ENCODE measurements at places on chromosomes 1 and 21.

GRCh38 chr1:76300556-76300955 lies 226.0 kb downstream of the ST6GALNAC3 start:
- DNase-seq, result no peak

GRCh38 chr1:186842547-186842946 lies 13.8 kb downstream of the PLA2G4A start:
- no peak for DNase-seq

GRCh38 chr1:86453664-86454063 lies 15.1 kb upstream of the CLCA1 start:
- no peak for DNase-seq

DNA sequence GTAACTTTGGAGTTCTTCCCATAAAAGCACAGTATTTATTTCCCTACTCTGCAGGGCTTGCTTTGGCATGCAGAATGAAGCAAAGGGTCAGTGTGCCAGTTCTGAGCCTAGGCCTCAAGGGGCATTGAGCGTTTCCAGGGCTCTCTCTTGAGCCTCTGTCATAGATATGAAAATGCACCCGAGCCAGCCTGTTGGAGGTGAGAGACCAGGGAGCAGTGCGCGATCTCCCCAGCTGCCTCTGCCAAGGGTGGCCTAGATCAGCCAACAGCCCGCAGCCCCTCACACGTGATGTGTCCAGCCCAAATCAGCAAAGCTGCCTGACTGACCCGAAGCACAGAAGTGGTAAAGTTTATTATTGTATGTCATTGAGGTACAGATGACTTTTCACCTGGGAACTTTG lies 63.7 kb downstream of the TENT5C start:
- DNase-seq, result no peak

DNA sequence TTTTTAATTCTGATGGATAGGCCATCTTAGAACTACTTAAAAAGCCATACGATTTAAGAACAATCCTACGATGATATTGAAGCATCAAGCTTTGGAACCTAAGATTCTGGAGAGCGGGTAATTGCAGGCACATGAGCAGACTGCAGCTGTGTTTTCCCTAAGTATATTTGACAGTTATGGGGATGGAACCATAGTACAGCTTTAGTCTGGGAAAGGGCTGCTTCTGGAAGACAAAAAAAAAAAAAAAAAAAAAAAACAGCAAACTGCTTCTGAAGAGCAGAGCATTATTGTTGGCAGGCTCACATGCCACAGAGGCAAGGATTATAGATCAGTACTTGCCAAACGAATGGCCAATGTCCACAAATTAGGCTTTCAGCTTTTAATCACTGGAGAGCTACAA lies 1618.7 kb downstream of the AMY1C start:
- no peak for DNase-seq

GRCh38 chr1:37865348-37866120 lies 6.1 kb upstream of the MTF1 start:
- no peak for DNase-seq

- no peak for DNase-seq
Measured at GRCh38 chr1:99811075-99811474, 39.1 kb upstream of the AGL start.

DNA sequence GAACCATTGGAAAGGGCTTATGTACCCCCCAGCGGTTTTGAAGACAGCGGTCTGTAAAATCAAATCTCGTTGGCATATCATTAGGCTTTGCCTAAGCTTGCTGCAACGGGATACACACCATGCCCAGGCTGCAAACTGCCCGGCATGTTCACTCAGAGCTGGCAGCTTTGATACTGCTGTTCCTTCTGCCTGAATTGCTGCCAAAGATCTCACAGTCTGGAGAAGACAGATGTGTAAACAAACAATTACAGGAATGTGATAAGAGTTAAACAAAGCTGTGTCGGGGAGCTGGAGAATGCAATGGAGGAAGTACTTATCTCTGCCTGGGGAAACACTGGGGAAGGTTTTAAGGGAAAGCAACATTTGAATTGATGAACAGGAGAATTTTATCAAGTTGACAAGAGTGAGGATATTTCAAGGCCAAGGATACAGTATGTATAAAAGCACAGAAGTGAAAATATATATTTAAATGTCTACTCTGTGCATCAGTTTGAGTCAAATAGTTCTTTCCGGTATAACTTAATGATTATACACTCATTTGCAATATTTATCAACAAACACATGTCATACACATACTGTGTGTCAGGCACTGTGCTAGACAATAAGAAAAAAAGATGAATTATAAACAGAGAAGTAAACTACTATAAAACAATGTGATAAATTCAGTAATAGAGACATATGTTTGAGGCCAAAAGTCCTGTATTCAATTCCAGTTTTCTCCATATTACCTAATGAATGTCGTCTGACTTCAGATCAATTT lies 29.9 kb downstream of the CHML start:
- DNase-seq, result no peak

DNA sequence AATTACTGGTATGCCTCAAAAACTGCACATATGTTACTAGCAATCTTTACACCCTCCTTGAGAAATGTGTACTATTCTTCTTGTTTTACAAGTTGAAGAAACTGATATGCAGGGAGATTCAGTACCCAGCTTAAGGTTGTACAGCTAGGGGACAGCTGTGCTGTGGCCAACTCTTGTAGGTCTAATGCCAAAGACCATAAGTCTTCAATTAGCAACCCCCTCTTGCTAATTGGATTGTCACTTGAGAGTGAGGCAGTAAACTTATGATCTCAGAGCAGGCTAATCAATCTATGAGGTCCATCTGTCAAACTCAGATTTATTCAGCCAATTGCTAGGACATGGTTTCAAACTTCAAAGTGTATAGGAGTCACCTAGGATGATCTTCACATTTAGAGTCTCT lies 492.0 kb upstream of the USP24 start:
- no peak for DNase-seq

- no peak for DNase-seq
Measured at GRCh38 chr1:16440131-16440469, 424 bp upstream of the NECAP2 start.

GRCh38 chr21:35468991-35469390 lies 419.9 kb upstream of the RUNX1 start:
- no peak for DNase-seq

GRCh38 chr1:65703853-65704252 lies 88.8 kb upstream of the PDE4B start:
- DNase-seq, result no peak

- no peak for DNase-seq
Measured at GRCh38 chr21:37001441-37001840, 5.1 kb upstream of the RIPPLY3 start.

GRCh38 chr1:171038284-171038683 lies 52.4 kb upstream of the FMO3 start:
- no peak for DNase-seq

- DNase-seq, result no peak
Measured at GRCh38 chr21:37878946-37879660, 37.2 kb downstream of the KCNJ6 start.

- DNase-seq, result peak; percentile 29
Measured at GRCh38 chr1:22780696-22781095, 70.1 kb downstream of the EPHB2 start.
